MV-4-11 (cell line): ENCODE measurements at places on chromosomes 2 and 18.

GRCh38 chr18:62524440-62525200 lies 1.8 kb downstream of the ZCCHC2 start:
- DNase-seq: no peak

- no peak for DNase-seq
These were observed 114.6 kb downstream of the ACVR1 start for GRCh38 chr2:157761520-157761919.

- peak; percentile 35 for DNase-seq
These were observed 48.0 kb downstream of the BCL2L11 start for GRCh38 chr2:111168528-111169239.

GRCh38 chr2:9113262-9113661 lies 93.3 kb upstream of the ASAP2 start:
- DNase-seq: no peak

- no peak for DNase-seq
These were observed 459 bp upstream of the EFR3B start for GRCh38 chr2:25041307-25041927.
